ENCODE measurements at places on chromosomes 11 and 22.

GRCh38 chr11:111334532-111335502, 36.5 kb downstream of the POU2AF3 start:
- DNase-seq = no peak

GRCh38 chr11:111942829-111943228, 5.7 kb downstream of the DIXDC1 start:
- no peak for DNase-seq

GRCh38 chr11:82225930-82226329, 507.7 kb downstream of the FAM181B start:
- no peak for DNase-seq

- DNase-seq = no peak
Observed at GRCh38 chr11:104015649-104016415, 20.6 kb upstream of the DDI1 start.

DNA sequence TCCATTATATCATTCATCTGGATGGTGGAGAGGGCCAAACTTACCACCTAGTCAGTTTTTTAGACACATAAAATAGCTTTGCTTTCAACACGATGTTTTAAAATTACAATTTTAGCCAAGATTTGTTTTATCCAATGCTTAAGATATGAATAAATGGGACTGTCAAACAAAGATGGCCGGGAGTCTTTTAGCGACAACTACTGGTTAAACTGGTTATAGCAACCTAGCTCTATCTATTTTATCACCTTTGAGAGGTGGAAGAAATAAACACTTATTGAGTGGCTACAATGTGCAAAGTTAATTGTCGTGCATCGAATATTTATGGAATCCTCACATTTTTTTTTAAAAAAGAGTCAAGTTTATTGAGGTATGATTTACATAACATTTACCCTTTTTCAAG, 279.8 kb downstream of the MIAT start:
- no peak for DNase-seq

DNA sequence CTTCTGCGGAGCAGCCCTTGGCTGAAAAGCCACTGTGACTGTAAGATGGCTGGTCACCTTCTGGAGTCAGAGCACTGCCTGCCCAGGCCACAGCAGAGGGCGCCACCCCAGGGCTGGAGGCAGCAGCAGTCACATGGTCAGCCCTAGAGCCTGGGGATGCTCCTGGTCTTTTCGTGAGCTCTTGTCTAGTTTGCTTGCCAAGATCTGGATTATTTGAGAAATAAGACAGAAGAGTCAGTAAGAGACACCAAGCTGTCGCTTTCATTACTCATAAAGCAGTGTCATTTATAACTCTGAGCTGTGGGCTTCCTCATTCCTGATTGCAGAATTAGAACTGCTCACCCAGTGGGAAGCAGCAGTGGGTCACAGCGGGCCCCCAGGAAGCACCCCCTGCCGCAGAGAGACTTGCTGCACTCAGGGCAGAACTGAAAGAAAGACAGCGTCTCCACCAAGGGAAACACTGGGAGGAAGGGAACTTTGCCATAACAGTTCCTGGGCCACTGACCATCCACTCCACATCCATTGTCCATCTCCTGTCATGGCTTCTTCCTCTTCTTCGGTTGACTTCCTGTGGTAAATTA, 56.7 kb downstream of the PPP6R2 start:
- DNase-seq = peak; percentile 83

DNA sequence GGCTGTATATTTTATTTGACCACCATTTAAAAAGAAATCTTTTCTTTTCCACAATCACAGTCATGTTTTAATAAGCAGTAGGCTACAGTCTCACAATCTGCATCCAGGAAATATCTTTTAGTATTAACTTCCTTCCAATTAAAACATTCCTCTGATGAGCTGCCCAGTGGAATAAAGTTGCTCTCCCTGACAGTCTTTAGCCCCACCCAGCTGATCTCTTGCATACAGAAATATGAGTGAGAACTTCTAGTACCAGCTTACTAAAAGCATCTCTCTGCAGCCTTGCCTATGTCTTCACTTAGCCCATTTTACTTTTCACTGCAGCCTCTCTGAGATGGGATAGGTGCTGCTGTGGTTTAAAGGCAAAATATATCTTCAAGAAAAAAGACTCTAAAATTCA, 143.4 kb upstream of the ANO3 start:
- no peak for DNase-seq

- DNase-seq = no peak
Observed at GRCh38 chr11:43516316-43516850, 157.7 kb downstream of the TTC17 start.

DNA sequence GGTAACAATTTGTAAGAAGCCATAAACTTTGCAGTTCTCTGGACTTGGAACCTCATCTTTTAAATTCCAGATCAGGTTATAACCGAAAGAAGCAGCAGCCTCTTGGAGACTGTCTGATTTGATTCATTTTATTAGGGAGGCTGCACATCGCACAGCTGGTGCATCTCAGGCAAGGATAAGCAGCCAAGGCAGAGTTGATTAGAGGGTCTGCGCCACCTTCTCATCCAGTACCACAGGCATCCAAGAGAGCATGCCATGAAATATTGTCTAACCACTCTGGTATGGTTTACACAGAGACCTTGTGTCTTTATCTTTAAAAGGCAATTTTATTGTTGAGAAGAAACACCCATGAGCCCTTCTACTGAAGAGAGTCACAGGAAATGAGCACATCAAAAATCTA, 16.2 kb upstream of the CWF19L2 start:
- DNase-seq = no peak

DNA sequence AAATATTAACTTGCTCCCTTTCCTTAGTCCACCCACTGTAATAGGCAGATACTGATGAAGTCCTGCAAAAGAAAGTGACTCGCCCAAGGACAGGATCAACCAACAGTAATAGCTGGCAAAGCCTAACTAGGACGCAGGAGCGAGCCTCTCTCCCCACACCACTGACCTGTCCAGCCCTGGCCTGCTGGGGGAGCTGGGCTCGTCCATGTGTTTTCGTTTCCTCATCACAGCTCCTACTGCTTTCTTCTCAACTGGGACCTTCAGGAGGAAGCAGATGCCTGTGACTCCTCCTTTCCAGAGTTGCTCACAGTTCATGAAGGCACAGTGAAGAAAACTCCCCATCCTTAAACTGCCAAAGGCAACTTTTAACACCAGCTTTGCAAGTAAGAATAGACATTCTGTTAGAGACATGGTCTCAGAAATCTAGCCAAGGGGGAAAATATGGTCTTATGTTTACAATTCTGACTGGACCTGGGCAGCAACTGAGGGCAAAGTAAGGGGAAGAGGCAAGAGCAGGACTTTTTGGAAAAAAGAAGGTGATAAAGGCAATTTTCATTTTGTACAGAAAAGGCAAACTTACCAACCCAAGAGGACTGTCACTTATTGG, 11.6 kb upstream of the GPHA2 start:
- peak; percentile 3 for DNase-seq

DNA sequence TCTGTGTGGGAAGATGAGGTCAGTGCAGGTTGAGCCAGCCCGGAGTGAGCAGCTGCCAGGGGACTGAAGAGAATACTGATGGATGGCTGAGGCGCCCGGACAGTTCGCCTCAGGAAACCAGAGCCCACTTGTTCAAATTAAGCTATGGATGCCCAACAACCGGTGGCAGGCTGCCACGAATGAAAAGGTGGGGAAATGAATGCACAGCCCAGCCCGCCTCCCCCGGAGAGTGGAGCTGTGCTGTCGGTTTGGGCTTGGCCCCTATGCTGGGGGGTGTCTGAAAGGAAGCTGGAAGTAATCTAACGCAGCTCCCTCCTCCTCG, 21.9 kb downstream of the HSPA8 start:
- DNase-seq = no peak

DNA sequence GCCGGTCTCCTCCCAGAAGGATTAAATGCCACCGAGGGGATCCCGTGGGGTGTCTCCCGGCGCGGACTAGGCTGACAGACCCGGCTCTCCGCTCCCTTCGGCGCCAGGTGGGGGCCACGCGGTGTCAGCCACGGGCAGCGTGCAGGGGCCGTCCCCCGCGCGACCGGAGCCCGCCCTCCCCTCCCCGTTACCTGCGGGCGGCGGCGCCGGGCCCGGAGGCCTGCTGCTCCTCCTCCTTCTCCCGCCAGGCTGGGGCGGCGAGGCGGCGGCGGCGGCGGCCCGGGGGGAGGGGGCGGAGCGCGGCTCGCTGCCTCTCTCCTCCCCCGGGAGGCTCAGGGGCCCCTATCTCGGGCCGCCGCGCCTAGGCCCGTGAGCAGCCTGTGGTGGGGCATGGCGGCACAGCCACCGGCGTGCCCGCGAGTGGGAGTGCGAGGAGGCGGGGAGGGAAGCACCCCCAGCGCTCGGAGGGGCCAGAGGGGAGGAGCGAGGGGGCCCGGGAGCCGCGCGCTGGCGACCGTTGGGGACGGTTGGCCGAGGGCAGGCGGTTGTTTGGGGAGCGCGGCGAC, 450 bp downstream of the ZBTB44 start:
- peak; percentile 59 for DNase-seq

DNA sequence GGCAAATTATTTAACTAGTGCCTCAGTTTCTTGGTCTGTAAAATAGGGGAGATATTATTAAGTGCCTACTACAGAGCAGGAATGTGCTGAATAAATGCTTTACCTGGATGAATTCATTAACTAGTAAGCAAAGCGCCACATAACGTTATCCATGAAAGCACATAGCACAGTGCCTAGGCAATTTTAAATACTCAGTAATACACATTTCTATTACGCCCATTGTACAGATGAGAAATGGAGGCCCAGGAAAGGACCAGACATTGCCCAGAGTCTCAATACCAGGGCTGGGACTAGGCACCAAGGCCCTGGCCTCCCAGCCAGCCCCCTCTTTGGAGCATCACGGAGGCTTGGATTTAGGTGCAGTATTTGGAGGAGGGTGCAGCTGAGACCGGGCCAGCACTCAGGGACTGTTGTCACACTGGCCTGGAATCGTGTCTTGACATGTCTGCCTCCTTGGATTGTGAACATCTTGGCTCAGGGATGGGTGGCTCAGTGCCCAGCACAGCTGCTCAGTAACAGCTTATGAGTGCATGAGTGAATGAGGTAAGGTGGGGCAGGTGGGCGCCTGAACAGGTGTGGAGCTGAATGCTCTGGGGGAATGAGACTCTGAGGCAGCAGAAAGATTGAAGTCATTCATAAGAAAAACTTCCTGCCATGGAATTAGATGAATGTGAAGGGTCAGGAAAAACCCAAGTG, 42.1 kb upstream of the TPBGL start:
- no peak for DNase-seq

- peak; percentile 85 for DNase-seq
Observed at GRCh38 chr22:36864454-36865215, 3.8 kb downstream of the NCF4 start.

GRCh38 chr11:116202922-116203321, 569.9 kb downstream of the BUD13 start:
- DNase-seq = no peak

GRCh38 chr11:77876045-77876444, 55.1 kb downstream of the AAMDC start:
- no peak for DNase-seq

DNA sequence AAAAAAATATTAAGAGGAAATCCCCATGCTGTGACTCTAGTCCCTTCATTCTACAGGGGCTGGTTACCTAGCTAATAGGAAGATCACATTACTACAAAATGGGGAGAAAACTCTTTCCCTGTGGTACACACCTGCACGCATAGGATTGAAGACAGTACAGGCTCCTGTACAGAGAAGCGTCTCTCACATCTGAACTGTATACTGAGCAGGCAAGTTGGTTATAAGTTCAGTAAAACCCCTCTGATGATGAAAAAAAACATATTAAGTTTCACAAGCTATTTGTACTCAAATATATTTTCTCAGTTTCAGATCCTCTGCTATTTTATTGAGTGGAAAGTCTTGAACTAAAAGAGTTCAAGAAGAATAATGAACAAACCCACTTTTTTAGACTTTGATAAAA, 156.9 kb upstream of the HSD17B12 start:
- no peak for DNase-seq

GRCh38 chr11:6354651-6355485, 34.6 kb upstream of the CAVIN3 start:
- no peak for DNase-seq

DNA sequence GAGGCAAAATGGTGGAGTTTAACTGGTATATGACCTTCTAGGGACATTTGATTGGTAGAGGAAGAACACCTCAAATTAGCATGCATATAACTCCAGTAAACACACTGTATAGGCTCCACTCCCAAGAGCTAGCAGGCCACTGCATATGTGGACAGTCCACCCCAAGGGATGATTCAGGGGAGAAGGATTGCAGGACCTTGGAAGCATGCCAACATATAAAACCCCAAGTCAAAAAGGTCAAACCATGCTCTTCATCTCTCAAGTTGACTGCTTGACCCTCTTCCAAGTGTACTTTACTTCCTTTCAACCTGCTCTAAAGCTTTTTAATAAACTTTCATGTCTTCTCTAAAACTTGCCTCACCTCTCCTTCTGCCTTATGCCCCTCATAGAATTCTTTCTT, 459.9 kb upstream of the CCDC179 start:
- no peak for DNase-seq

DNA sequence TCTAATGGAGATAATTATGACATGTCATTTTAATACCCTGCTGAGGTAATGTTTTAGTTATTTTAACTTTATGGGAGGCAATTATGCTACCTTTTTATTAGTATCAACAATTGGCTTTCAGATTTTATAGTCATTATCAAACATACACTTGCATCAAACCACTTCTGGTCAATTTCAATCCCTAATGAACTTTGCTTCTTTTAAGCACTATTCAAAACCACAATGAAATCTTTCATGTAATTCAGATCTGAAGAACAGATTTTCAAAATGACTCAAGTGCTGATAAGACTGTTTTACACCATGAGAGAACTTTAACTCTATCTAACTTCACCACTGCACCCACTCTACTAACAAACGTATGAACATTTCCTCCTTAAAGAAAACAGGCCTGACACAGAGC, 25.9 kb upstream of the CCDC34 start:
- DNase-seq = no peak

- no peak for DNase-seq
Observed at GRCh38 chr11:71441251-71441650, 6.9 kb downstream of the DHCR7 start.

DNA sequence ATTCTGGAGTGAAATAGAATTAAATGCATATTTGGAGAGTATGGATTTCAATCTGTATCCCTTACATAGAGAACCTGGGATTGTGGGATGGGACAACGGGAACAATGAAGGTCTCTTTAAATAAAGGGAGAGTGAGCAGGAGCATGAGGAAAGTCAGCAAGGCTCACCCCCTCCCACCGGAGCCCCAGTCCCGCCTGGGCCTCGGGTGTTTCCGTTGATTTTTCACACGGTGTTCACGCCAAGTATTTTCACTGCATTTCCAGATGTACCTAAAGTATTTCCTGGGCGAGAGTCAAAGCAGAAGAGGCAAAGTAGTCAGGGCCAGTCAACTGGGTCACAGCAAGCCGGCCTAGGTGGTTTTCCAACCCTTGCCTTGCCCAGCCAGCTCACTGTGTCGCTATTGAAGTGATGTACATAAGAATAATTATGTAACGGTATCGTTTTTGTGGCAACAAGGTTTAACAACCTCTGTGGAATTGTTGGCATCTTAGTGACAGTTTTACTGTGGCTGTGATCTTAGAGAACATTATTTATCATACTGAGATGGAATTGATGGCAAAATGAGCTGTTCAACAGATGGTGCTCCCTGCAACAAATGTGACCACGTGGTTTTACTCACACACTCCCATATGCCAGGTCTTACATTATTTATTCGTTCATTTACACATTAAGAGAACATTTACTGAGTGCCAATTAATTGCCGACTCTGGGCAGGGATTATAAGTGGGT, 177.3 kb downstream of the ADAMTS15 start:
- no peak for DNase-seq

All from MV-4-11 (cell line).